ENCODE measurements at places on chromosomes 5 and 9.

GRCh38 chr5:166562246-166562645, 1729.2 kb upstream of the WWC1 start:
- no peak for DNase-seq

DNA sequence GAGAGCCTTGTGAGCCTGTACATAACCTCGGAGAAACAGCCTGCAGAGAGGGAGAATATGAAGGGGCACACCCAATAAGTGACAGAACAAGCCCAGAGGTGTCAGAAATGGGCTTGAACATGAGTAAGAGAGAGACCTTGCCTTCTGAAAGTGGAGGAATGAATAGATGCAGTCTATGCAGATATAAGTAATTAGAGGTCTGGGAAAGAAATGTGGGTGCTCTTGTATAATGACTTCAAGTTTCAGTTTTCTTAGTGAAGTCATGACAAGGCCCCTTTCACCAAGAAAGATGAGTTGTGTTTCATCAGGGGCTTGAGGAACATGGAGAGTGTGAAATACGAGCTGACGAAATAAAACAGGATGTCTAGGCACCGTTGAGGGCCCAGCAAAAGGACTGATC, 15.1 kb downstream of the GRAMD2B start:
- no peak for DNase-seq

GRCh38 chr9:137147793-137148160, 8.8 kb downstream of the GRIN1 start:
- DNase-seq: no peak

- DNase-seq: no peak
Observed at GRCh38 chr9:74887981-74888370, 255 bp upstream of the TRPM6 start.

Data from activated naive CD4-positive, alpha-beta T cell (primary cell).